ENCODE measurements at places on chromosomes 1 and 21. TPM values are rescaled to one million over a fixed set of nuclear protein-coding genes. Genes with fewer than 3 reads are reported as not detected.

DNA sequence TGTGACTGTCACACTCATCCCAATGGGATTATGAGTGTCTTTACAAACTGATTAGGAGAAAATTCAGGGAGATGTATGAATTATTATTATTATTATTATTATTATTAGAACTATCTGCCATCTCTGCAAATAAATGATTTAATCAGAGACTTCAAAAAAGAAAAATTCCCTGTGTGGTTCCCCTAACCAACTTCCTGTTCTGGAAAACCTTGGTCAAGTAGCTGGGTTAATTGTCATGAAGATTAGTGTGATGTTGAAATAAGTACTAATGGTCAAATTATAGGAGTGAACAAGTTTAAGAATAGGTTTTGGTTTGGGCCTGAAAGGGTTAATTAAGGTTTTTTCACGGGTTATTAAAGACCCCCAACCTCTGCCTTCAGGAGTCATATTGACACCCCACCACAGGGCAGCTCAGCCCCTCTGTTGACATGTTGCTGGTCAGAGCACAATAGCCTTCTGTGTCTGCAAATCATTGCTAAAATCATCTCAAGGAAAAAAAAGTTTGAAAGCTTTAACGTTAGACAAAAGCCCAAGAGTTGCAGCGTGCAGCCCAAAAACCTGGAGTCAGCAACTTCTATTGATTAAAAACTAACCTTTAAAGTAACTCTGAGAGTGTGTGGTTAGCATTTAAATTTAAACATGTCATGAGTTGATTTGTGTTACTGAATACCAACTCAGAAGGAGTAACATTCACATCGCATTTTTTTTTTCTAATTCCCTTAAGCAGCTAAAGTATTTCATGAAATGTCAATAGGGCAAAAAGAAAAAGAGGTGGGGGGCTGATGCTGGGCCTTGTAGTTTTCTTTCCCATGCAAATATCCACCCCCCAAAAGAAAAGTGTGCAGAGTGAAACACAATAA is 272.5 kb downstream of the TM2D1 start:
- no peak for DNase-seq

DNA sequence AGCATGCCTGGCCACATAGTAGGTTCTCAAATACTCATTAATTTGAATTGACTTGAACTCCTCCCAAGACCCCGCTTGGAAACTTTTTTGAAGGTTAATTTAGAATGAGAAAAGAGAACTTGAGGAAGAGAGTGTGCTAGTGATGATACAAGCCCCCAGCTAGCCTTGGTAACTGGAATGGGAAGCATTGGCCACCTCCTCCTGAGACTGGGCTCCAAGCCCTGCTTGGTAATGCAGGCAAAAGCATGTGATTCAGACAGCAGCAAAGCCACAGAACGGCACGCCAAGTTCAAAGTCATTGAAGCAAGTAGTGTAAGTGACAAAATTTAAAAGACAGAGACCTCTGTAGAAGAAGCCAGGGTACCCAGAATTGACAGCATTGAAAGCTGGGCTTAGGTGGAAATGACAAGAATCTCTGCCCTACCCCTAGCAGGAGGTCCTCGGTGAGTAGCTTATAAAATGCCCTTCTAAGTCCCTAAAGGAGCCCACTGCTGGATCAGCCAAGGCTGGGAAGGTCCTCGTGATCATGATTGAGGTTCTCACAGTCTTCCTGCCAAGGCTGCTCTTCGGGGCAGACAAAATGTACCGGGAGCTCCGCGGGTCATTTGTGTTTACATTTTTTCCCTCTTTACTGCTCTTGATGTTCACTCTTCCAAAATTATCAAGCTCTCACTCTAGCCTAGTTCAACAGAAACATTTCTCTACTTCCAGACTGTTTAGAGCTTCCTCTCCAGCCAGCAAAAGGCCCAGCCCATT is 99.4 kb downstream of the TSEN15 start:
- no peak for DNase-seq

GRCh38 chr1:244383278-244383884 is 68.3 kb downstream of the ADSS2 start:
- DNase-seq = no peak

LIN9 gene
- 11.4 TPM for total RNA-seq

GRCh38 chr1:12585536-12585935 is 32.5 kb downstream of the DHRS3 start:
- no peak for DNase-seq

DNA sequence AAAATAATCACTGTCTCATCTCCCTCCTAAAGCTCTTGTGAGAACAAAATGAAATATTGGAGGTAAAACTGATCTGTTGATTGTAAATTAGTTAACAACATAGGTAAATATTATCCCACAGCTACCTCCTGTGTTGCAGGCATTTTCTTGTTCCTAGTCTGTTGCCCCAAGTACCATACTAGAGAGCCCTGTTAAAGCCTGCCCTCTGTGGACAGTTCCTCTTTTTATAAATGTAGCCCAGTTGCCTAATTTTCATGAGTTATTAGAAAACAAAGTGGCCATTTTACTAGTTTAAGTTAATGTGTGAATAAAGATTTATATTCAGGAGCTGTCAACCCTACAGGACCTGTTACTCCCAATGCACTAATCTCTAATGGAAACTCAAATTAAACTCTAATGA is 180.0 kb upstream of the KCND3 start:
- no peak for DNase-seq

- no peak for DNase-seq
Measured at GRCh38 chr1:15946571-15947381, 29.1 kb downstream of the ZBTB17 start.

- no peak for DNase-seq
Measured at GRCh38 chr1:62336995-62337705, 17.9 kb upstream of the KANK4 start.

DNA sequence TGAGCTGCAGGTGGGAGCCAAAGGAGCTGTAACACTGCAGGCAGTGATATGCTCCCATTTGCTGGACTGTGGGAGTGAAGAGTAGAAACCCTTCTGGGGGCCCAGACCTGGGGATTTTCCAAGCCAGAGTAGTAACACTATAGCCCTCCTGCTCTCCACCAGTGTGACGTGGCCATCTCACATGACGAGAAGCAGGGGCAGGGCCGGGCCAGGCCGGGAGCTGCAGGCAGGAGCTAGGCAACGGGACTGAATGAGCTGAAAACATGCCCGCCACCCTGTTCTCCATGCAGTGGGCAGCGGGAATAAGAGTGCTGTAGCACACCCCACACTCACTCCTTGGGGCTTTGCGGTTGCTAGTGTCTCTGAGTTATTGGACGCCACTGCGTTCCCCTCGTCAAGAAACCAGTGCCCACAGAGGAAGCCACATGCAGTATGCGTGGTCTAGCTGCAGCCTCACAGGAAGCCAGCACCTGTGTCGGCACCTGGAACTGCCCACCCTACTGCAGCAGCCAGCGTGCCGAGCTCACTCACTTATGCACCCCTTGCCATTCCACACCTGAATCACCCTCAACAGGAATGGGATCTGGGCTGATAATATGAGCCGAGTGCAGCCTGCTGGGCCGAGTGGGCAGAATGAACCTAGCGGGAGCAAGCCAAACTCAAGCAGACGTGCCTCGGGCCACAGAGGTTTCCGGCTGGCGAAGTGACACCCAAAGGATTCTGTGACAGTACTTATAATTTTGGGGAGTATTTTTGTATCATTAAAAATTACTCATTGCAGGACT is 1389.6 kb downstream of the KCNT2 start:
- DNase-seq = no peak

PPIAL4G gene
- total RNA-seq = not detected

DNA sequence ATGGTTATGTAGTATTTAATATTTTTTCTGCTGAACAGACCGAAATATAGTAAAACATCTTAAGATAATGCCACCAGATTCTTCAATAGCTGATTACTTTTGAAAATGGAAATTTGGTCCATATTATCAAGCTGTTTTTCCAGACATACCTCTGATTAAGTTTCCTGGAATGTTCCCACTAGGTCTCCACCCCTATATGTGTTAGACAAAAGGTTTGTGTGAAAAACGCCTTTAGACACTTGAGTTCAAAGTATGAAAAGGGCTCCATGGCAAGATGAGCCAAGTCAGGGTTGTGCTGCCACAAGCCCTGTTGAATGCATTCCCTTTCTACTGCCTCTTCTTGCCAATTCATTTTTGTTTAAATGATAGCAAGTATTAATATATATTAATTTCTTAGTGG is 52.7 kb downstream of the ZBTB17 start:
- DNase-seq = no peak

DNA sequence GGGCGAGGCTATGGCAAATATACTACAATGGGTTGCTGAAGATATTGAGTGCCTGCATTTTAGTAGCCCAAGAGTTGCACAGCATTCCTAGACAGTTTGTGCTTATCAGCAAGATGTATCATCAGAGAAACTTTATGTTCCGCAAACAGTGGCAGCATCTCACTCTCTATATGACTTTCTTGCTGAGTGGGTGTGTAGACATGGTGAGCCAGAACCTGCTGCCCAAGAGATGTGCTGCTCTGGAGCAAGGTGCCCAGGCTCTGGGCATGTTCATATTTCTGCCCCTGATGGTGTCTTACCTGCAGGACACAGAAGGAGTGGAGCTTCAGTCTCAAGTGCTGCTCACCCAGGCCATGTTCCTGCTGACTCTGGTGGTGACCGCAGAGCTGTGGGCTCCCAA is 8.2 kb upstream of the RGSL1 start:
- no peak for DNase-seq

HPDL gene
- total RNA-seq = 1.9 TPM

DNA sequence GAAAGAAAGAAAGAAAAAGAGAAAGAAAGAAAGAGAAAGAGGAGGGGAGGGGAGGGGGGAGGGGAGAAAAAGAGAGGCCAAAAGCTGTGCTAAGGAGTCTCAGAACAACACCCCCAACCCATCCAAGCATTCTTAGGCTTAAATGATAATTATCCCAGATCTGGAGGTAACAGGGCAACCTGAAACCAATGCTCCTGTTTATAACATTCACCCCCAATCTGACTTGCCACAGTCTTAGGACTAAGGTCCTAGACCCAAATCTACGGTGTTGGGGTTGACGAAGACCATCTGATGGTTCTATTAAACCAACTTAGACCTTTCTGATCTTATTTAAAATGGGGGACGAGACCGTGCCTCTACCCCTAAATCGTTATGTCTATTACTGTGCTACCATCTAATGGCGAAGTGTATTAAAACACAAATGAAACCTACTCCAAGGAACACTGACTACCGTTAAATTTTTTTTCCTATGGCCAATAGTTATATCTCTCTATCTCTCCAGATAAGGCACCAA is 119.3 kb upstream of the CDC42BPA start:
- peak; percentile 30 for DNase-seq

DNA sequence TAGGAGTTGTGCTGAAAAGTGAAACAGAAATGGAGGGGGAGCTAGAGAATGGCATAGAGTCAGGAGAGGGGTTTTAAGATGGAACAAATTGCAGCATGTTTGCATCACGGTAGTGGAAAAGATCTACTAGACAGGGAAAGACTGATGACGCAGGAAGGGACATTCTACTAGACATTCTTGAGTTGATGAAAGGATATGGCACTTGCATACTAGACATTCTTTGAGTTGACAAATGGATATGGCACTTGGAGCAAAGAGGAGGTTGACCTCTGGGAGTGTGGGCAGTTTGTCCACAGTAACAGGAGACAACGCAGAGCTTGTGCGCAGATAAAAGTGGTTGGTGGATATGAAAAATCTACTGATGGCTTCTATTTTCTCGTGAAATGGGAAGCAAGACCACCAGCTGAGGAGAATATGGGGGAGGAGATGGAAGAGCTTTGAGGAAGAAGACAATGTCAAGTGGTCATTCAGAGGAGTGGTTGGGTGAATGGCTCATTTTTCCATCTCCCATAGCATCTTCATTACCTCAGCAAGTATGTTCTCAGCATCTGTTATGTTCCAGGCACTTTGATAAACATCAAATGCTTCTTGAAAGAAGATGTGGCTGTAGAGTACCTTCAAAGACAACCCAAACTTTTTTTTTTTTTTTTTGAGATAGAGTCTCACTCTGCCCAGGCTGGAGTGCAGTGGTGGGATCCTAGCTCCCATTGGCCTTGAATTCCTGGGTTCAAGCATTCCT is 2.4 kb upstream of the CTPS1 start:
- no peak for DNase-seq
